Amniotic stem cell (primary cell): ENCODE measurements at places on chromosomes 16 and 17.

DNA sequence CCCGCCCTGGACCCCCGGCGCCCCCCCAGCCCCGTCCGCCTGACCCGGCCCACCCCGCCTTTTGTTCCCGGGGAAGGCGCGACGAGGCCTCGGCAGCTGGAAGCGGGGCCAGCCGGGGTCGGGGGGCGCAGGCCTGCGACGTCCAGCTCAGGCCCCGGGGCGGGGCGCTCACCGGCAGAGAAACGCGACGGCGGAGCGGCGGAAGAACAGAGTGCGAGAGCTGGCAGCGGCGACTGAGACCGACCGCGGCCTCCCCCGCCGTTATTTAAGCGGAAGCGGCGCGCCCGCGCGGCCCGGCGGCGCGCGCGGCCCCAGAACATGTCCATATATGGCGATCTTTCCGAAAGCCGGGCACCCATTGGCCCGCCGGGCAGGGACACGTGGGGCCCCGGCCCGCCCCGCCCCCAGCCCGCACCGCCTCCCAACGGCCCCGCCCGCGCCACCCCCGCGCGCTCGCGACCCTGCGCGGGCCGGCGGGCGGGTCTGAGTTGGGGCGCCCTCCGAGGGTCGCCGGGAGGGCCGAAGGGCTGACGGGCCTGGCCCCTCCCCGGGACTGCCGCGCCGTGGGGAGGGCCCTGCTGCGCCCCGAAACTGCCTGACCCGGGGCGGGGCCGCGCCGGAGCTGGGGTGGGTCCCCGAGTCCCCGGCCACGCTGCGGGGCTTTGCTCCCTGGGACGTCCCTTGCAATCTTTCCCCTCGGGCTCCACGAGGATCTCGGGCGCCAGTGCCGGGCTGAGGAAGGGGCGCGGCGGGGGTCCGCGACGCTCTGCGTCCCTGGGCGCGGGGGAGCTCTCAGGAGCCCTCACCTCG is at the start of gene ACTG1:
Gene ACTG1, minus strand, starts transcription at position 238 of the 810 bp plus-strand sequence. CDS start 445 bp downstream, outside the sequence.
- peak; percentile 86 for DNase-seq

DNA sequence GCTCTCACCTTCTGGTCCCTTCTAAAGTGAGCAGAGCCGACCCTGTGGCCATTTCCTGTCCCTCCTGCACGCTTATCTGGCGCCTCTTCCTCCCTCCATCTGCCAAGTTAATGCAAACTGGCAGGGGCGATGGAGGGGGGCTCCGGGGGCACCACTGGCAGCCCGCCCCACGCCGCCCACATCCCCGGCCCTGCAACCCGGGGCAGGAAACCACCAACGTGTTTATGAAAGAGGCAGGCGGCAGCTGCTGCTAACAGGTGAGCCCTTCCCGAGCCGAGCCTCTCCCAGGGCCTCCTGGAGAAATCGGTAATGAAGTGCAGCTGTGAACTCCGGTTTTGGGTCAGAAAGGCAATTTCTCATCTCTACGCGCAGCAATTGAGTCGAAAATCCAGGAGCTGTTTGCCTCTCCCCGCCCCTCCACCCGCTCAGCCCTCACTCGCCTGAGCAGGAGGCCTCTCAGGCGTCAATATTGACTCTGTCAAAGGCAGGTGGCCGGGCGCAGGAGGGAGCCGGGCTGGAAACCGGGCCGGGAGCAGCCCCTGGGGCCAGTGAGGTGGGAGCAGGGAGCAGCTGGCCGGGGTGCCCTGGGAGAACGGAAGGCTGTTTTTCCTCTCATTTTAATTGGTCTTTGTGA is 164.4 kb upstream of the GSE1 start:
- DNase-seq = no peak

GRCh38 chr17:71480099-71480498 is 640.7 kb upstream of the SOX9 start:
- no peak for DNase-seq

DNA sequence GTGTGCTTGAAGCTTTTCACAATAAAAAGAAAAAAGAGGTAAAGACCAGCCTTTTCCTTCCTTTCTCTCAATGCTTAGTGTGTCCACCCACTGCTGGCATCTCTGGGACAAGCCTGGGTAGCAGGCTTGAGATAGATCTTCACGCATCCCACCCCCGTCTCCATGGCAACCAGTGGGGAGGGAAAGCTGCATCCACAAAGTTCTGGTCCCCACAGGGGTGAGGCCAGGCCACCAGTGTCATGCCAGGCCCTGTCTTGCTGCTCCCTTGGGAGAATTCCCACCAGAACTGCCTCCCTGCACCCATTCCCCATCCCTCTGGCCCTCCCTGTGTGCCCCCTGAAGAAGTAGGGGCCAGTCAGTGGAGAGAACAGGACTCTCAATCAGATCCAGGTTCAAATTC is 259.9 kb downstream of the MRTFB start:
- DNase-seq = no peak

- DNase-seq = no peak
These were observed 3.1 kb downstream of the ALOX15B start for GRCh38 chr17:8041979-8042378.

GRCh38 chr16:726438-727290 is at the start of the genes CCDC78 and HAGHL:
CCDC78 (minus strand) TSS chr16:726443; CDS start chr16:726367, 76 bp downstream.
HAGHL (plus strand) TSS chr16:727106; CDS start chr16:727510, 404 bp downstream.
- no peak for DNase-seq

DNA sequence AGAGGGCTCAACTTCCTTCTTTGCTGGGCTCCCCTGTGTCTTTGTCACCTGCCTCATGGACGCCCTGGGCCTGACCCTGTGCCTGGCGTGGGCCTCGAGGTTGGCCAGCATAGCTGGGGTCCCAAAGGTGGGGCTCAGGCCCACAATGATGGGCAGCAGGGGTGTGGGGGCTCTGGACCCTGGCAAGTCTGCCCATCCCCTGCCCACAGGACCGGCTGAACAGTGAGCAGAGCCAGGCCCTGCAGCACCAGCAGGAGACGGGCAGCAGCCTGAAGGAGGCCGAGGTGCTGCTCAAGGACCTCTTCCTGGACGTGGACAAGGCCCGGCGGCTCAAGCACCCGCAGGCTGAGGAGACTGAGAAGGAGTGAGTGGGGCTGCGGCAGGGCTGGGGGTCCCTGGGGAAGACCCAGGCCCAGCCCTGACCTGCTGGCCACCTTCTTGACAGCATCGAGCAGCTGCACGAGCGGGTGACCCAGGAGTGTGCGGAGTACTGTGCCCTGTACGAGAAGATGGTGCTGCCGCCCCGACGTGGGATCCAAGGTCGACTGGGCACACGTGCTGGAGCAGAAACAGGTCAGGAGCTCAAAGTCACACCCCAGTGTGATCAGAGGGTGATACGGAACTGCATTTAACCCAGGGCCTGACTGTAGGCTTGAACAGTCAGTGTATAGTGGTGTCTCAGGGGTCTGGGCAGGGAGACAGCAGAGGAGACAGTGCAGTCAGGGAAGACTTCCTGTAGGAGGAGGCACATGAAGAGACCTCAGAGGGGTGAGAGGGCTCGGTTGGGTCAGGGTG is 3.8 kb downstream of the EVPLL start:
- DNase-seq = no peak

- DNase-seq = no peak
These were observed 65.3 kb downstream of the SPECC1 start for GRCh38 chr17:20074489-20074888.
